ENCODE measurements at places on chromosomes 12 and 14. TPM values are rescaled to one million over a fixed set of nuclear protein-coding genes. Genes with fewer than 3 reads are reported as not detected.

DNA sequence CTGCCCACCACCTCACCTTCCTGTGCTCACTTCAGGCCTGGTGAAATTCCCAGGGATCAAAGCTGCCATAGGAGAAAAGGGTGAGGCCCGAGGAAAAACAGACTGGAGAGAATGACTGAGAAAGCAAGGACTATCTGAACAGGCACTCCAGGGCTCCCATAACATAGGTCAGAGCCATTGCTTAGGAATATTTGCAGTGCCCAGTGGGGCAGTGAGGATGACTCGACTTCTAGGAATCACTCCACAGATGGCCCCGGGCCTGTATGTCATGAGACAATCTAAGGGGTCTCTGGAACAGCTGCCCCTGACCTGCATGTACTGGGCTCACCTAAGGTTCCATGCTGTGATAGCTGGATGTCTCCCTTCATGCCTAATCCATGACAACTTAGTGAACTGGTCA, 51.6 kb downstream of the GPHB5 start:
- DNase-seq: no peak

DNA sequence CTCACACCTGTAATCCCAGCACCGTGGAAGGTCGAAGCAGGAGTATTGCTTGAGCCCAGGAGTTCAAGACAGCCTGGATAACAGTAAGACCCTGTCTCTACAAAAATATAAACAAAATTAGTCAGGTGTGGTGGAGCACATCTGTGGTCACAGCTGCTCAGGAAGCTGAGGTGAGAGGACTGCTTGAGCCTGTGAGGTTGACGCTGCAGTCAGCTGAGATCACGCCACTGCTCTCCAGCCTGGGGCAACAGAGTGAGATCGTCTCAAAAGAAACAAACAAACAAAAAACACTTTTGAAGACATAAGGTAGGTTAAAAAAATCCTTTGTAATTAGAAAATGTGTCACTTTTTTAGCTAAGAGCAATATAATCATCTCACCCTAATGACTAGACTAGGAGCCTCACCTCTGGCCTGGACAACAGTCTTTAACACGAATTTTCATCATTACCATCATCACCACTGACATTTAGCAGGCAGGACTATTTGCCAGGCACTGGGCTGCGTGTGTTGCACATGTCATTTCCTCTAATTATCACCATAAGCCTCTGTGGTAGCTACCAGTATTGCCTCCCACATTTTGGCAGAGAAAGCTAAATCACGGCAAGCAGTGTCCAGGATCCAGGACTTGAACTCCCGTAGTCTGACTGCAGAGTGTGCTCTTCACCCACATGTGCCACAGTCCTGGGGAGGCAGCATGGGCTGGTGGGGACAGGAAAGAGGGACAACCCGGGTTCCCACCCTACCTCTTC, 4.6 kb upstream of the SYCP3 start:
- DNase-seq: no peak

GRCh38 chr14:20662968-20663732, 21.2 kb upstream of the RNASE4 start:
- DNase-seq: peak; percentile 96

GRCh38 chr12:93242154-93242972, 135.4 kb upstream of the NUDT4 start:
- no peak for DNase-seq

- DNase-seq: no peak
Observed at GRCh38 chr12:114275932-114276785, 129.8 kb downstream of the TBX5 start.

Gene CCDC197
- total RNA-seq: not detected

Gene DDX51
- 5.2 TPM for total RNA-seq
